ENCODE measurements at places on chromosomes 6 and 20.

DNA sequence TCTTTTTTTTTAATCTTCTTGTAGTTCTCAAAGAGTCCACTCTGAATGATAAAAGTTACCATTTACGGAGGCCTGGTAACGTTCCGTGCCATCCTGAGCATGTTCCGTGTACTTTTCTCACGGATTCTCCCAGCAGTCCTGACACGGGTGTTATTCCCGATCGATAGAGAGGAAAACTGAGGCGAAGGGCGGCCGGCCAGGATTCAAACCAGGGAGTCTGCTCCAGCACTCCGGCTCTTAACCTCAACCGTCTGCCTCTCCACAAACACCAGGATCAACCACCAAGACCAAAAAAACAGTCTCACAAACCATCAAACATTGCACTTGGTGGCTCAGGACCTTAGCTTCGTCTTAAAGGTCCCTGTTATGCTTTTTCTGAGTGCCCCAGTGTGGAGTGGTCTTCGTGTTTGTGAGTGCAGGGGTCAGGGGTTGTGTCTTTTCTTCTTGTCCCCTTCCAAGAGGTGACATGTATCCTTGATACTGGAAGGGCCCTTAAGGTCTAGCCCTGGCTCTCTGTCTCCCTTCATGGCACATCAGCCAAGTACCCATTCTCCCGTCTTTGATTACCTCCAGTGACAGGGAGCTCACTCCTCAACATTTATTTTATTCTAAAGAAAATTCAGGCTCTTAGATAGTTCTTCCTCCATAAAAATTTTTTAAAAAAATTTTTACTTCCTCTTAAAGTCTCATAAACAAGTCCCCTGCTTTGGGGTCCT is 35.1 kb downstream of the SRC start:
- no peak for DNase-seq

GRCh38 chr20:39289831-39290230 is 327.7 kb downstream of the DHX35 start:
- DNase-seq = no peak

DNA sequence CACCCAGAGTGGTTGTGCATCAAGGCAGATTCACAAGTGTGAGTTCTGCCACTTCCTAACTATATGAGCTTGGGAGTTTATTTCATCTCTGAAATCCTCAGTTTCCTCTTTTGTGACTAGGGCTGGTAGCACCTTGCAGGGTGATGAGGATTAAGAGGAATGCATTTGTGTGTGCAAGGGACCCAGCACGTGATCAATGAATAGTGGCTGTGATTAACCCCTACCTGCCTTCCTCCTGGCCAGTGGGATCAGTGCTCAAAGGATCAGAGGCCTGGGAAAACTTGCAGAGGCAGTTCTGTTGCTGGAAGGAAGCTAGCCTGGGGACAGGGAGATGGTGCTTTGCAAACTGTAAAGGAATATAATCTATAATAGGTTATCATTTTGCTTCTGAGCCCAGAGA is 7.3 kb downstream of the SDC4 start:
- DNase-seq = no peak

- no peak for DNase-seq
Observed at GRCh38 chr6:36130667-36131510, 576 bp downstream of the MAPK13 start.

DNA sequence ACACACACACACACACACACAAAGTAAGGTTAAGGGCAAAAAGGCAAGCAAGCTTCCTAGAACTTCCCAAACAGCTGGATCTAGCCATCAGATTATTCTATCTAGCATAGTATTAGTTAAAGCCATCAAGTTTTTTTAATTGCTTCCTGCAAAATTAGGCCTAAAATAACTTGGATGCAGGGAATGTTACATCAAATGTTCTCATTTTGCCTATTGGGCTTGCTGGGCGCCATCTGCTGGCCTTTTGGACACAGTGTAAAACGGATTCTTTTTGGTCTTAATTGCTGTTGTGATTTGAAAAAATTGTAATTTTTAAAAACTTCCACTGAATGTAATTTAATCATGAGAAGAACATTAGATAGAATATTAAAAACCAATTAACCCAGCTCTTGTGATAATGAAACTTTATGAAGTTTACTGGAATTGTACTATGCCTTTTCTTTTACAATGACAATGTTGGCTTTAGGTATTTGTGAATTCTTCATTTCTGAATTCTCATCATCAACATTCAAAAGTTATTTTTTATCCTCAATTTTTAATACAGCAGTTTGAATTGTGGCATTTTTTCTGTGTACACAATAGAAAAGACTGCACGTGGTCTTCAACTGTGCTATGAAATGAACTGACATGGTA is 6.8 kb downstream of the MKKS start:
- no peak for DNase-seq
